ENCODE measurements at places on chromosomes 4 and X.

- no peak for DNase-seq
Measured at GRCh38 chrX:132668178-132668577, 179.3 kb upstream of the MBNL3 start.

DNA sequence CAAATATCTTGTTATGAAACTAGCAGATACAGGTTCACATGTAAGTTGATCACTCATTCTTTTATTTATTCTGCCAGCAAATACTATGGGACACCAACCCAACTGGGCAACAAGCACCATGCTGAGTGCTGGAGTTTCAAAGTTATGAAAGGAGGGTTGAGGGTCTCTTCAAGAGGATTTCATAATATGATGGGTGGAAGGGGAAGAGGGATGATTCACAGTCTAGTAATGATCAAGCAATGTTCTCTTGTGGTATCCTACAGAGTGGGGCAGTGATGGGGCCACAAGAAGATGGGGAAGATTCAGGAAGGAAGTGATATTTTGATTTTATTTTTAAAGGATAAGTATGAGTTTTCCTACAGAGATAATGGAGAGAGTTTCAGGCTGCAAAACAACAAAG is 46.2 kb upstream of the TXK start:
- DNase-seq, result no peak

DNA sequence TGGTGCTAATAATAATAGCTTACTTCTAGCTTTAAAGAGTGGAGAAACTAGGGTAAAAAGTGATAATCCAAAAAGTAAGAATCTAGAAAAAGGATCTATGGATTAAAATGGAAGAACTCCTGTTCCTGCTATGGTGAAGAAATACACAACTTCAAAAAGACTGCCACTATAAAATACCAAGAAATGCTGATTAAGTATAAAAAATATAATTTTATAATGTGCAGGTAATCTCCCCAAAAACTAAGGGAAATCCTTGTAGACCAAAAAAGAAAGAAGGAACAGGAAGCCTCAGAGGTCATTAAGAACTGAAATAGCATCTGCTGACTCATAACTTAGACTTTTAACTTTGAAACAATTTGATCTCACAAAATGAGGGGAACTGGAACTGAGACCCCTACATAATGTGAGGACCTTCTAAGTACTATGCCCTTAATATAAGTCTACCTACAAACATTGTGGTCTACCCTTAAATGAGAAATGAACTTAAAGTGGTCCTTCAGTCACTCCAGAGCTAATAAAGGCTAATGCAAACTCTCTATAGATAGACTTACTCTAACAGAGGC is 50.6 kb upstream of the SRPX start:
- DNase-seq, result no peak

DNA sequence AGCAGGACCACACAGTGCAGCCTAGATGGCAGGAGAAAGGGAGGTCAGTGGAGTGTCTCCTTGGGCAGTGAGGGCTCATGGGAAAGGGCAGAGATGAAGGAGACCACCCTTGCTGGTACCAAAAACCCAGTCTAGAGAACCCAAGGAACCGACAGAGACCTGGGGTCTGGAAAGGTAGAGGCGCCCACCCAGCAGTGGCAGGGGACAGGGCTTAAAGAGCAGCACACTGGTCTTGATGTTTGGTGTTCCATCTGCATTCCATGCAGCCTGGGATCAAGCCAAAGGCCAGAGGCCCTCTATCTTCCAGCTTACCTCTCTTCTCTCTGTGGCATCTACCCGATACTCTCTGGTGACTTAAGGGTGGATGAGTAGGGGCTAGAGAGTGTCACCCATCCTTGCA is 127.5 kb downstream of the PJA1 start:
- DNase-seq, result no peak

DNA sequence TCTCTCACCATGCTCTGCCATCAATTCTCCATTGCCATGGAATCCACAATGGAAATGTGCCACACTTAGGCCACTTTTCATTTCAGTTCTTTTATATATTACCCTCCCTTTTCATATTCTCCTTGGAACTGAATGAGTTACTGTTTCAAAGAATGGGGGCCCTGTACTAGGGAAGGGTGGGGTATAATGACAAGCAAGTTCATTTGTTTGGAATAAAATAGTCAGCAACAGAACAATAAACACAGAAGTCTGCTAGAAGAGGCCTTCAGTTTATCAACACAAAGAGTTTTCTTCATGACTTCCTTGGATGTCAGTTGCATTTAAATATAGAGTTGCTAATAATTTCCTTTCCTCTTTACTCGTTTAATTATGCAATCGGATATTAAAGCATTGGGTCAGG is 478.3 kb upstream of the FTHL17 start:
- DNase-seq, result no peak

DNA sequence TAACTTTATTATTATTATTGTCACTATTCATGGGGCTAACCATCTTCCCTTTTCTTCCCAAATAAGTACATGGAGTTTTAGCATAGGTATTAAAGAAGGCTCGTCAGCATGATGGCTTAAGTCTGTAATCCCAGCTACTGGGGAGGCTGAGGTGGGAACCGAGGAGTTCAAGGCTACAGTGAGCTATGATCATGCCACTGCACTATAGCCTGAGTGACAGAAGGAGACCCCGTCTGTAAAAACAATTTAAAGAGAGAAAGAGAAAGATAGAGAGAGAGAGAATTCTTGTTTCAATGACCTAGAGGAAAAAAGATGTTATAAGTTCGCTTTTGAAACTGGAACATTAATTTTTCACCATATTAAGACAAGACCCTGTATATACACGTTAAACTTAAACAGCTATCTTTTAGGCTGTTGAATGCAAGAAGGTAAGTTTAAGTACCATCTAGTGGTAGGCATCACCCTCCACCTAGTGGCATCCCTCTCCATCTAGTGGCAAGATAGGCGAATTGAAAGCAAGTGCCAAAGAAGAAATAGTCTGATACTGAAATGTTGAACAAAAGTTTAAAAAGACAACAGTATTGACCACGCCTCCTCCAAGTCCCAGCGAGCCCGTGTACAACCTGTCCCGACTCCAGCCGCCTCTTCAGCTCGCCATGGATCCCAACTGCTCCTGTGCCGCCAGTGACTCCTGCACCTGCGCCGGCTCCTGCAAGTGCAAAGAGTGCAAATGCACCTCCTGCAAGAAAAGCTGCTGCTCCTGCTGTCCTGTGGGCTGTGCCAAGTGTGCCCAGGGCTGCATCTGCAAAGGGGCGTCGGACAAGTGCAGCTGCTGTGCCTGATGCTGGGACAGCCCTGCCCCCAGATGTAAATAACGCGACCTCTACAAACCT is 26.0 kb upstream of the YTHDC1 start:
- DNase-seq, result no peak

DNA sequence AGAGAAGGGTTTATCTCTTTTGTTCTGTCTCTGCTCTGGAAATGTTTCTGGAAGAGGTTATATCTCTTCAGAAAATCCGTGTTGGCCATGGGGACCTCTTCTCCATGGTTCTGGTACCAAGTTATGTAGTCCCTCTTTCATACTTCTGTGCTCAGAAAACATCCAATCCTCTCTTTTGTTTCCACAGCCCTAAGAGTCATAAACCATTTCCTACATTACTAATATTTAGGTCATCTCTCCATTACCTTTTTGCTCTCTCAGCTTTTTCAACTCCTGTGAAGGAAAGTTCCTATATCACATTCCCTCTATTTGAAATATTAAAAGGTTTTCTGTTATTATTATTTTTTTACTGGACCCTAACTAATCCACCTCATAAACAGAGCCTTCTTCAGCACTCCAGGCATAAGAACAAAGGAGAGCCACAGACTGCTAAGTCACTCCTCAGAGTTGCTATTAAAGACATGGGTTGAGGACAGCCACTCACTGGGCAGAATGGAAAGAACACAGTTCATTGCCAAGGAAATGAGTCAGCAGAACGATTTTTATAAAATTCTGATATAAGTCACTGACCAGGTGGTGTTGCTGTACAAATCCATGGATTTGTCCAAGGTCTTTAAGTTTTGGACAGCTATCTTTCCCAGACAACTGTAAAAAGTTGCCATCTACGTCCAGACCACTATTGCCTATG is 122.4 kb upstream of the NPY2R start:
- no peak for DNase-seq

DNA sequence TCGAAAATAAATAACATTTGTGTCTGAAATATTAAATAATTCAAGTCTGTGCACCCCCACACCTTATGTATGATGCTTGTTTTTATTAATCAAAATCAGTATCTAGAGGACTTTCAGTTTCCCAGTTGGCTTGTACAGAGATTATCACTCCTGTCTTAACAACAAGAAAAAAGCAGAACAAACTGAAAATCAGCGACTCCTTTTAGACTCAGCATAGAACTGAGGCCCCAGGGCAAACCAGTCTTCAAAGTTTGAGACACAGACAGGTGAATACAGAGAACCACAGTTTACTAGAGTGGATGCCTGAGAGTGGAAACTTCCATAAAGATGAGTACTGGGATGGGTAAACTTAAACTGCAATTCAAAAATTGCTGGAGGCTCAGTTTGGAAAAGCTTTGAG is 142.8 kb upstream of the KLF8 start:
- DNase-seq, result no peak

DNA sequence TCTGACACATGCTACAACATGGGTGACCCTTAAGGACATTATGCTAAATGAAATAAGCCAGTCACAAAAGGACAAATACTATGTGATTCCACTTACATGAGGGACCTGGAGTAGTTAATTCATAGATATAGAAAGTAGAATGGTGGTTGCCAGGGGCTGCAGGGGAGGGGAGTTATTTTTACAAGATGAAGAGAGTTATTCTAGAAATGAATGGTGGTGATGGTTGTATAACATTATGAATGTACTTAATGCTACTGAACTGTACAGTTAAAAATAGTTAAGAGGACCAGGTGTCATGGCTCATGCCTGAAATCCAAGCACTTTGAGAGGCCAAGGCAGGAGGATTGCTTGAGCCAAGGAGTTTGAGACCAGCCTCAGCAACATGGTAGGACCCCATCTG is 59.5 kb upstream of the MSANTD1 start:
- DNase-seq, result no peak

DNA sequence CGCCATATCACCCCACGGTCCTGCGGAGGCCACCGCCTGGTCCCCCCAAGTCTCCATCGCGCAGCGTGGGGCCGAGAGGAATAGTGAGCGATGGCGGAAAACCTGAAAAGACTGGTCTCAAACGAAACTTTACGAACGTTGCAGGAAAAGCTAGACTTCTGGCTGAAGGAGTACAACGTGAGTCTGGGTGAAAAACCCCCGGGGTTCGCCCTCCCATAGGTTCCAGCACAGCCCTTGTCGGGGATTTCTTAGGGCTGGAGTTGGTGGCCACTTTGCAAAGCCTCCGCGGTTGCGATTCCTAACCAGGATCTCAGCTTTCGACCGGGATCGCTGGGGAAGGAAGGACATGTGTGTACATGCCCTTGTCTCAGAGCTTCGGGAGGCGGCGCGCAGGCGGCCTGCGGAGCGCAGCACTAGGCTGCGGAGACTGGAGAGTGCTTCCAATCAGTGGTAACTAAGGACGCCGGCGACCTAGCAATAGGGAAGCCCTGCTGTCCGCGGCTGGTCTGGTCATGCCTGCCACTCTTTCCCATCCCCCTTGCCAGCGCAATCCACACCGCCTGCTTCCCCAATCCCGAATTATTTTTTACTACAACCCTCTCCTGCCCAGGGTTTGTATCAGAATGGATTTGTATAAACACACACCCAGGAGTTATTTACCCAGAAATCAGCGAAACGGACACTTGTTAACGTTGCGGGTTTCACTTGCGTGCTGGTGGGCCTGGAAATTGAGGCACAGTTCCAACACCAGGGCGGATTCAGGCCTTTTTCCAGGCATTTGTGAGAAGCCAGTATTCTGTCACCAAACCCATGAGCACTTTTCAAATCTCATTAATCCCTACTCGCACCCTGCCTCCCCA is 741 bp downstream of the SPATA18 start:
- DNase-seq, result no peak

- no peak for DNase-seq
Measured at GRCh38 chrX:133215017-133215416, 3.1 kb downstream of the TFDP3 start.

- no peak for DNase-seq
Measured at GRCh38 chrX:112677167-112677566, 2.6 kb downstream of the LHFPL1 start.

- DNase-seq, result no peak
Measured at GRCh38 chrX:45714866-45715265, 514.2 kb upstream of the DIPK2B start.

DNA sequence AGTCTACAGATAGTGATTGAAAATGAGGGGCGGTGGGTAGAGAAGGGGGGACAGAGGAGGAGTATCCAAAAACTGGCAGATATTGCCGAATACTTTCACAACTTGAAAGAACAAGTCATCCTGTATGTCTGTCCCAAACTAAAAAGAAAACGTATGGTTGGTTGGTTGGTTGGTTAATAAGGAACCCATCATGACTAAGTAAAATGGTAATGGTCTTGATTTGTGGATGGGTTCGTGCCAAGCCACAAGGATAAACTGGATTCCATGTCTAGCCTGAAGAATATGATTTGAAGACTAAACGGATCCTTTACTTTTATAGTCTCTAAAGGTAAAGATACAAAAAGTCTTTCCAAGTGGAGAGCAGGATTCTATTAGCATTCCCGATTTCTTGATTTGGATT is 208.4 kb downstream of the DCLK2 start:
- no peak for DNase-seq

GRCh38 chr4:185738038-185738552 is 73.9 kb downstream of the SORBS2 start:
- DNase-seq, result no peak

- no peak for DNase-seq
Measured at GRCh38 chr4:5980436-5981155, 37.6 kb downstream of the C4orf50 start.

- DNase-seq, result no peak
Measured at GRCh38 chr4:145868637-145869409, 69.8 kb downstream of the ZNF827 start.

GRCh38 chrX:128781506-128781905 is 729.3 kb upstream of the ACTRT1 start:
- no peak for DNase-seq

DNA sequence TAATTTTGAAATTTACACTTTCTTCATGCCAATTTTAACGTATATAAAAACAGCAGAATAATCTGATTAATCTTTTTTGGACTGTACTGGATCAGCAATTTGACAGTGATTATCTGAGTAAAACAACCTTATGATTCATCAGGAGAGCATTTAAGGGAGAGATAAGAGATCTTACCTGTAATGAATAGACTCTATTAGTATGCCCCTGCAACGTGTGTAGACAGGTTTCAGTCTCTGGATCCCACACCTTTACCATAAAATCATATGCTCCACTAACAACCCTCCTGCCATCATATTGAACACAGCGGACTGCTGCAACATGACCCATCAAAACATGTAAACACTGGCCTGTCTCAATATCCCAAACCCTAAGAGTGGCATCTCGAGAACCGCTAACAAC is 210.1 kb downstream of the FBXW7 start:
- DNase-seq, result no peak

DNA sequence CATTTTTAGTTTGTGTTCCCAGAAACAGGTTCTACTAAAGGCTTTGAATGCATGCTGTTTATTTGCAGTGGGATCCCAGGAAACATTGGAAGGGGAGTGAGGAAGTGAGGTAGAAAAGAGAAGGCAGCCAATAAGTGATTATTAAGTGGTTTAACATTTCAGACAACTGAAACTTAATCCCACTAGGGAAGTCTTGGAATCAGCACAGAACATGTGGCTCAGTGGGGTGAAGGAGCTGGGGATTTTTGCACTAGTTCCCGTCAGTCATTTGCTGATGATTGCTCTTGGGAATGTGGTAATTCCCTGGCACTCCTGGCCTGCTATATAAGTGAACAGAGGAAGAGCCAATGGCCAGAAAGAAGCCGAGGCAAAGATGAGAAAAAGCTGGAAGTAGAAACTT is 1053.0 kb upstream of the IGFBP7 start:
- DNase-seq, result no peak

GRCh38 chr4:24328711-24329110 is 255.6 kb downstream of the DHX15 start:
- DNase-seq, result no peak

All from central memory CD8-positive, alpha-beta T cell (primary cell).